Pulmonary artery endothelial cell (primary cell): ENCODE measurements at places on chromosomes 1 and 21. TPM values are rescaled to one million over a fixed set of nuclear protein-coding genes. Genes with fewer than 3 reads are reported as not detected.

DNA sequence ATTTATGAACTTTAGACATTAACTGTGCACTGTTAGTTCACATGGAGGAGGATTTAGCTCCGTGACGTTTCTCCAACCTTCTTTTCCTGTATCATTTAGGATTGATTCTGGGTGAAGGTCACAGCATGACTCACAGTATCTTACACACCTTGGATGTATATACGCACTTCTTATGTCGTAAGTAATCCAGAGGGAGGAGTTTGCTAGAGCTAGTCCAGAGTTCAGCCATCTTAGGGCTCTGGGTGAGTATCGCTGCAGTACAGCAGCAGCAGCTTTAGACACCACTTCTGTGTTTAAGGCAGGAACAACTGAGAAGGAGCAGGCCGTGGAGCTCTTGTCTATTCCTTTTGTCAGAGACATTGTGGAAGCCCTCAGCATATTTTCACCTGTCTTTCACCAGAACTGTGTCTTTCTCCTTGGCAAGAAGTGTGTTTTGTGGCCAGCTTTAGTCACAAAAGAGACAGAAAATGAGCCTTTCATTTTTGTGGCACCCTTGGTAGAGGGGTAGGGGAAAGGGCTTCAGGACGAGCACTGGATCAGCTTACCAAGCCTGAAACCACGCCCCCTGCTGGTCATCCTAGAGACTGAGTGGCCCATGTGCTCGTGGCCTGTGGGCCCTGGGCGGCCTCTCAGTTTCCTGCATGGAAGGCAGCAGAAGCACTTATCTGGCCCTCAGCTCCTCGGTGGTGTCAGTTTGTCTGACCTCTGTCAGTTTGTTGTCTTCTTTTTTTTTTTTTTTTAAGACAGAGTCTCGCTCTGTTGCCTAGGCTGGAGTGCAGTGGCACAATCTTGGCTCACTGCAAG lies 64.0 kb downstream of the ADARB1 start:
- peak; percentile 43 for DNase-seq

DNA sequence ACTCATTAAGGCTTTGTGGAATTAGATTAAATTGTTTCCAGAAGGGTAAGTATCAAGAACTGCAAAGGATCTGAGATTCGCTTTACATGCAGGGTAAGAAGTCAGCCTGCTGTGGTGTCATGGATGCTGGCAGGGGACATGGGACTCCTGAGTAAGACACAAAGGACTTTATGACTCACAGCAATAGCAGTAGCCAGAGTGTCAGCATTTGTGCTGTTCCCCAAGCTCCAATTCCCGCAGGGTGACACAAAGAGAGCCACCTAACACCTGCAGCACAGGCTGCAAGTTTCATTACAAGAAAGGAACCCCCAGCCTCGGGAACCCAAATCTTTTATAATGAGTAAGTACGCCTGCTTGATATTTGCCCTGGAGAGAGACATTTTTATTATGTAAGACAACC lies 298.1 kb upstream of the POU3F1 start:
- DNase-seq = no peak

- no peak for DNase-seq
Measured at GRCh38 chr21:28776251-28776650, 216.4 kb downstream of the LTN1 start.

- DNase-seq = no peak
Measured at GRCh38 chr1:157132616-157133167, 5.5 kb downstream of the ETV3 start.

- no peak for DNase-seq
Measured at GRCh38 chr1:105317976-105318375, 1568.3 kb downstream of the AMY1C start.

GRCh38 chr1:220485131-220485530 lies 42.8 kb upstream of the MARK1 start:
- DNase-seq = no peak

GRCh38 chr1:232905331-232906034 lies 44.9 kb upstream of the NTPCR start:
- no peak for DNase-seq

- DNase-seq = no peak
Measured at GRCh38 chr1:18730321-18730720, 99.7 kb downstream of the PAX7 start.

DNA sequence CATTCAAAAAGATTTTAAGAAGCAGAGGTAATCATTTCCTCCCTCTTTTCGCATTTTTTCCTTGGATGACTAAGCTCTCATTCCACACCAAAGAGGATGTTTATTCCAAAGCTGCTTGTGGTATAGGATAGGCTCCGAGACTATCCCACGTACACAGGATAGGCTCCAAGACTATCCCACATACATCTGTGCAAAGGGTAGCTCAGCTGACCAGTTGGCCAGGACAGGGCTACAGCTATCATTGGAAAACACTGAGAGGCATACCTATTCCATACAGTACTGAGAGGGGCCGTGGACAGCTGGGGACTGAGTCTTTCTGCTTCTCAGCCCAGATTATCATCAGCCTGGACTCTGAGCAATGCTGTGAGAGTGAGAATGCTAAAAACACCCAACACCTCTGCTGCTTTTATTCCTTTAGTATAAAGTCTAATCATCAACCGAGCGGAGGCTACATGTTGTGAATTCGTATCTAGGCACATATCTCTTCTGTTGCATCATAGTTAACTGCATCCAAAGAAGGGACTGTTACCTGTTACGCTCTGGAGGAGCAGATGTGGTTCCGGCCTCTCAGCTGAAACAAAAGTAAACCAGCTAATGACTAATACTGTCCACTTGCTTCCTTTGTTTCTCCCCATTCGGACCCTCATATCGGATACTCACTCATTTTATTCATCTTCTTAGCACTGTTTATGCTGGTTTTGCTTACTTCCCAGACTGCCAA lies 141.0 kb downstream of the TNFSF18 start:
- DNase-seq = peak; percentile 94

DNA sequence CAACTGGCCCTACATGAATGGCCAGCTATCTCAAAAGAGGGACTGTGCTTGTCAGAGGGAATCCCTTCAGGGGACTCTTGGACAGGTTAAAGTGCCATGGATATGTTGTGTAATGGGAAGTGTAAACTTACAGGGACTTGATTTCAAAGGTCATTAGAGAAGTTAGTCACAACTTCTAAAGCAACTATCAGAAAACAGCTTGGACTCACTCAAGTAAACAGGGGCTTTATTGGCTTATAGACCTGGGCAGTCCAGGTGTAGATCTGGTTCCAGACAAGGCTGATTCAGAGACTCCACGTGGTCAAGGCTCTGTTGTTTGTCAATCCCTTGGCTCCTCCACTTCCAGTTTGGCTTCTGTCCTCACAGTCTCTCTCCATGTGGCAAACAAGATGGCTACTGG lies 2.3 kb downstream of the CRP start:
- DNase-seq = no peak

- DNase-seq = peak; percentile 60
Measured at GRCh38 chr1:34844252-34844634, 15.3 kb downstream of the SMIM12 start.

- peak; percentile 20 for DNase-seq
Measured at GRCh38 chr21:18716578-18717138, 313.1 kb upstream of the TMPRSS15 start.

DNA sequence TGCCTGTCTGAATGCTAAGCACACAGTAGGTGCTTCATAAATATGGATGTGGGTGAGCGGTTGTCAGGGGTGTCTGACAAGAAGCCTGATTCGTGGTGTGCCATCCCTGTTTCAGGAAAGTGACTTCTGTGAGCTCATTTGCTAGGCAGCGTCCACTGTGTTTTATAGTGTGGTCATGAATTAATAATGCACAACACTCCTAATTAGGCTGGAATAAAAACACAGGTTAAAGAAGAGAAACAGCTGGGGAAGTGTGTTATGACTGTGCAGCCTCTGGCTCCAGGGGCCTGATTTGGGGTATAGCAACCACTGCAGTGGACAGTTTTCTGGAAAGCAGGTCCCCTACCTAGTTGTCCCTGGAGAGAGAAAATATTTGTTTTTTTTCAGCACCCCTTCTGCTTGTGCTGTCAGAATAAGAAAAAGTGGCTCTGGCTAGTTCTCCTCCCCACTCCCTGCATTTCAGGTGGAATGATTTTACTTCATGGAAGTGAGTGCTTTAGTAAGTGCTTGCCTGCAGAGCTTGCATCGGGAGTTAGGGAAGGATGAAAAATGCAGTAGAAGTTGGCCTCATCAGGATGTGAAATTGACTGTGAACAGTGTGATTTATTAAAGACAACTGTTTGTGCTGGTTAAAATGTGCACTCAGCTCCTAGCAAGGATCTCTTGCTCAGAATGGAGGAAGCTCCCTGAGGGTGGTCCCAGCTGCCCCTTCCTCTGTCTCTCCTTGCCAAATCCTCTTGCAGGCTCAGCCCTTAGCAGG lies 333.8 kb downstream of the HHAT start:
- no peak for DNase-seq

GRCh38 chr1:225451340-225451739 lies 23.5 kb upstream of the LBR start:
- DNase-seq = no peak

- no peak for DNase-seq
Measured at GRCh38 chr1:161207173-161207572, 5.0 kb downstream of the NDUFS2 start.

DNA sequence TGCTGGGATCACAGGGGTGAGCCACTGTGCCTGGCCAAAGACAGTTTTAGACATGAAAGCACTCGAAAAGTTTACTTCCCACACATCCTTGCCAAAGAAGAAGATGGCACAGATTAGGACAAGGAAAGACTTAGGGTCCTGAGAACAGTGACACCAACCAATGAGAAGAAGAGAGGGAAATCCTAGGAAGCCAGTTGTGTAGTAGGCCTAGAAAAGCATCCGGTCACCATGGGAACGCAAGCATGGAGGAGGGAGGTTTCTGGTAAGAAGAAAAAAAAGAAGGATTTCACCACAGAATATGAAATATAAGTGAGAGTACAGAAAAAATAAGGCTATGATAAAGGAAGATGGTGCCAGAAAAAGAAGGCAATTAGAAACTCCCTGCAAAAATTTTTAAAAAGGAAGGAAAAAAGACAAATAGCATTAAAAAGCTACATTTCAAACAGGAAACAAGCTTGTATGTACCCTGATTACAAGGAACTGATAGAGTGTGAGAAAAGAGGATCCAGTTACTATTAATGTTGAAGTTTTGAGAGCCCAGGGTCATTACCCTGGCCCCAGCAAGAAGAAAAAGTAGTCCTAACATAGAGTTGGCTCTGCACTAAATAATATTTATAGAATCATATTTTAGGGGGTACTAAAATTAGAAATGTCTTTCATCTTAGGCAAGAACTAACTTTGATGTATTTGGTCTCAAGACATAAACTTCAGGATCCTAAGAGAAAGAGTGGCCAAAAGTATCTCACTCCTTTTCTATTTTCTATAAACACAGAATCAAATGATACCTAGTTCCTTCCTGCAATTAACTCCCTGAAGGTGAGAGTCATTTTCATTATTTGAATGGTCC lies 16.1 kb downstream of the DIPK1A start:
- no peak for DNase-seq

DNA sequence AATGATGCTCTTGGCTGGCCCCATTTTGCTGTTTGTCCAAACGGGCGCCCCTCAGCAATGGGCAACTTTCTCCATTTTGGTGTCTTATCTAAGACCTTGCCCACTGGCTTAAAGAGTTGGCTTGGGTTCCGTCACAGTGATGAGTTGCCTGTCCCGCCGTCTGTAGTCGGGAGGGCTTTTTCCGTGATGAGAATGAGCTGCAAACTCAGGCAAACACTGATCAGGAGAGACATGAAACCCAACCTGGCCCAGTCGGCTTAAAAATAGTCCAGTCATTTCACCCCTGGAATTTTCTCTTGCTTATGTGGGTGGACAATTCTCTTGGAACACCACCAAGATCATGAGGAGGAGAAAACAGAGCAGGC lies 79.3 kb downstream of the ST6GALNAC3 start:
- no peak for DNase-seq

DNA sequence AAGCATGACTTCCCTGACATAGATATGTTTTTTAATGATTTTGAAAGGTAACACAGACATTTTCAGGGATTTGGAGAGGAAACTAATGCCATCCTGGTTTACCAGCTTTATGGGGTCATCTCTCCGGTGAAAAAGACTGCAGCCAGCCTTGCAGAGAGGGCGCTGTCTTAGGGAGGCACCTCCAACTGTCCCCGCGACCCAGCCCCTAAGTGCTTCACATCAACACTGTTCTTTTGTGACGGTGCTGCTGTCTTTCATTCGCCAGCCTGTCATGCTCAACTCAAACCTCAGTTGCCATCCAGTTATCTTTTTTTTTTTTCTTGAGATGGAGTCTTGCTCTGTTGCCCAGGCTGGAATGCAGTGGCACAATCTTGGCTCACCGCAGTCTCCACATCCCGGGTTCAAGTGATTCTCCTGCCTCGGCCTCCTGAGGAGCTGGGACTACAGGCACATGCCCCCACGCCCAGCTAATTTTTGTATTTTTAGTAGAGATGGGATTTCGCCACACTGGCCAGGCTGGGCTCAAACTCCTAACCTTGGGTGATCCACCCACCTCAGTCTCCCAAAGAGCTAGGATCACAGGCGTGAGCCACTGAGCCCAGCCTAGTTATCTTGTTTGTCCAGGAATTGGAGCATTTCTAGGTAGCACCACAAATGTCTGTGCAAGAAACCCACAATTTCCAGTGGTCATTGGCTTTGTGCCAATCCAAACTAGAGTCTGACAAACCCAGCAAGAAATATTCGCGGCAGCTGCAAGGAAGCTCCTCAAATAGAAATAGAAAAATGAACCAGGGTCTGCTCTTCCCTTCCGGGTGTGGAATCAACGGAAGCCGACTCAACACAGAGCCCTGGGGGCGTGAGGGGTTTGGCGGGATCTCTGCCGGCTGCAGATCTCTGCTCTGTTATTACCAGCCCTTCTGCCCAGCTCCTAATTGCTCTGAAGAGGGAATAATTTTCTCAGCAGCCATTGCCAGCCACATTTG lies 24.2 kb downstream of the PDE9A start:
- peak; percentile 17 for DNase-seq

GRCh38 chr1:45002650-45003645 lies 8.2 kb downstream of the HECTD3 start:
- DNase-seq = no peak

GRCh38 chr1:68485431-68486022 lies 11.4 kb downstream of the DEPDC1 start:
- no peak for DNase-seq

DNA sequence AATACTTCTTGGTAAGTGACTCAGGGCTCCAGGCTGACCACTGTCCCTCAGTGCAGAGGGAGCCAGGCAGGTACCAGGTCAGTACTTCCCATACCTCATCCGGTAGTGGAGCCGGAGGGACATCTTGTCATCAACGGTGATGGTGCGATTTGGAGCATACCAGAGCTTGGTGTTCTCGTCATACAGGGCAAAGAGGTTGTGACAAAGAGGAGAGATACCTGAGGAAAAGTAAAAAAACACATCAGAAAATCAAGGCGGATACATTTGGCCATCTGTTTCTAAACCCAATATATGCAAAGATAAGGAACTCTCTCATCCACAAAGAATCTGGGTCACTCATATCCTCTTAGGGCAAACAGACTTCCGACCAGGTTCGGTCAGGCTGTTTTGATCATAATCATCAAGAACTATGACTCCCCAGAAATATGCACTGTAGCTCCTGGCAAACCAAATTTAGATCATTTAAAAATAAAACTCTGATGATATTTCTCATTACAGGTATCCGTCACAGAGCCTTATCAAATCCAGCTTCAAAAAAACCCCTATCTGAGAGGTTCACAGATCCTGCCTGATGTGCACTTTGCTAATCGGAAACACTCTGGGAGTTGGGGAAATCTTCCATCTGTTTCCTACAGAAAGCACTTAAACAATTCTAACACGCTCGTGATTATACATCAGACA lies 87.3 kb downstream of the JAK1 start:
- DNase-seq = peak; percentile 83

ALG14 gene
- 2.8 and 3.4 TPM in 2 replicates for total RNA-seq

COL16A1 gene
- total RNA-seq = 0.33 and 0.53 TPM in 2 replicates

KRTAP7-1 gene
- total RNA-seq = not detected in 2 replicates

ZFYVE9 gene
- total RNA-seq = 35.3 and 44.5 TPM in 2 replicates

NBPF6 gene
- not detected in 2 replicates for total RNA-seq

HJV gene
- total RNA-seq = not detected in 2 replicates

IGSF9 gene
- total RNA-seq = 0.04 TPM in 1 of 2 replicates, not detected in the other
